HS-27A (cell line): ENCODE measurements at places on chromosomes 12 and 14.
A peak's percentile ranks its signal among the peaks of the same experiment; 100 is the strongest.

DNA sequence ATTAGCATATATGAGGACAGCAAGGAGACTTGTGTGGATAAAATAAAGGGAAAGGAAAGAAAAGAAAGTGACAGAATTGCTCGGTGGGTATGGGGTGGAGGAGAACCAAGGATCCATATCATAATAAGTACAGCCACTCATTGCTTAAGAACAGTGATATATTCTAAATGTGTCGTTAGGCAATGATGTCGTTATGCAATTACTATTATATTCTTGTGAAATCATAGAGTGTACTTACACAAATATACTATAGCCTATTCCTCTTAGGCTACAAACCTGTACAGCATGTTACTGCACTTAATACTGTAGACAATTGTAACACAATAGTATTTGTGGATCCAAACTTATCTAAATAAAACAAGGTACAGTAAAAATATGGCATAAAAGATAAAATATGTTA is 271.1 kb downstream of the CCER1 start:
- no peak for DNase-seq

DNA sequence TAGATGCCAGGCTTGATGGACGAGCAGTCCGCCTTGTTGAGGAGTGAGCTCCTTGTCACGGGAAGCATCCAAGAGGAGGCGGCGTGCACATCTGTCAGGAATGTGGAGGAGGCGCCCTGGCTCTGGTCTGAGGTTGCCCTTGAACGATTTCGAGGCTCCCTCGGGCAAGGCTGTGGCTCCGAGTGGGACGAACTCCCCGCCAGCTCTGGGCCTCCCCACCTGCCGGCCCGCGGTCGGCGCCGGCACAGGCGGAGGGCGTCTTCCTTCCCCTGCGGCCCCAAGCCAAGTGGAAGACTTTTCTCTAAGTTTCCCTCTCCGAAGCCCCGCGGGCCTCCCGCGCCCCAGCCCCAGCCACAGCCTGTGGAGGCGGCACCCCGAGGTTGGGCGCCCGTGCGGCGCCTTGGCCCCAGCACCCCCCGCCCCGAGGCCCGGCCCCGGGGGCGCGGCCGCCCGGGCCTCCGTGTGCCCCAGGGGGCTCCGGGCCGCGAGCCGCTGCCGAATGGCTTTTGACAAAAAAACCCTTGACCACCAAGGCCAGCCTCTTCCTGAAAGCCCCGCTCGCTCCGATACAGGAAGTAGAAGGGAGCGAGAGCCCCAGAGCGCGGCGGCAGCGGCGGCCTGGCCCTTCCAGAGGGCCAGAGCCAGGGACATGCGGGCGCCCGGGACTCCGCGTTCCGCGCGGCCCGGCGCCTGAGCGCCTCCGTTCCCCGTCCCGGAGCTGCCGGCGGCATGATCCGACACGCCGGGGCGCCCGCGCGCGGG is at the start of gene RIN3:
RIN3 (plus strand) TSS at position 578 of the 762 bp plus-strand sequence; CDS start at position 730, 152 bp downstream.
- peak; percentile 31 for DNase-seq

- no peak for DNase-seq
Measured at GRCh38 chr12:122987086-122987951, 6.8 kb downstream of the ARL6IP4 start.

- DNase-seq, result no peak
Measured at GRCh38 chr12:129873833-129874208, 30.0 kb downstream of the TMEM132D start.

DNA sequence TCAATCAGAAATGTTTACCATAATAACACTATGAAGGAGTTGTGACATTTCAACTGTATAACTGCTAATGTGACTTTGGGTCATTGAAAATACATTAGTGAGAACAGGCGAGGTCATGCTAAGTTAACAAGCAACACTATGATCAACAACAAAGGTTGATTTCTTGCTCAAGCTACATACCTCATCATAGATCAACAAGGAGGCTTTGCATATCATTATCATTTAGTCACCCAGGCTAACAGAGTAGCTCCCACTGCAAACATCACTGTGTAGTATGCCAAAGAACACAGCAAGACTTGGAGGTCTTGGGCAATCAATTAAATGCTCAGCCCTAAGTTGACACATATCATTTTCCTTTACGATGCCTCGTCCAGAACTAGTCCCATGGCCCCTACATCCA is 212.5 kb downstream of the NOVA1 start:
- no peak for DNase-seq

DNA sequence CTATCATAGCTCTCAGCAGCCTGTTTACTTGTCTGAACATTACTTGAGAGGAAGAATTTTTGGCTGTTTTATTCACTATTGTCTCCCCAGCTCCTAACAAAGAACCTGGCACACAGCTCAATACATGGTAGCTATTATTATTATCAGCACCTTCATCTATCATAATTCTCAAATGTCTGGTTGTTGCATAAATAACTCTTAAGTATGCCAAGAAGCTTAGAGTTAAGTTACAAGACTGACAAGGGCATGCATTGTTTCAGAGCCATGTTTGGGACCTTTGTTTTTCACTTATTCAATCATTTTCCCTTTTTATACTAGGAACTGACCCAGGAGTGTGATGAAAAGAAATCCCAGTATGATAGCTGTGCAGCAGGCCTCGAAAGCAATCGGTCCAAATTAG is 77.5 kb upstream of the ATP2A2 start:
- DNase-seq, result no peak

GRCh38 chr14:81042438-81042837 is 87.0 kb downstream of the TSHR start:
- no peak for DNase-seq

GRCh38 chr12:72337946-72338345 is 65.8 kb downstream of the TRHDE start:
- DNase-seq, result no peak

DNA sequence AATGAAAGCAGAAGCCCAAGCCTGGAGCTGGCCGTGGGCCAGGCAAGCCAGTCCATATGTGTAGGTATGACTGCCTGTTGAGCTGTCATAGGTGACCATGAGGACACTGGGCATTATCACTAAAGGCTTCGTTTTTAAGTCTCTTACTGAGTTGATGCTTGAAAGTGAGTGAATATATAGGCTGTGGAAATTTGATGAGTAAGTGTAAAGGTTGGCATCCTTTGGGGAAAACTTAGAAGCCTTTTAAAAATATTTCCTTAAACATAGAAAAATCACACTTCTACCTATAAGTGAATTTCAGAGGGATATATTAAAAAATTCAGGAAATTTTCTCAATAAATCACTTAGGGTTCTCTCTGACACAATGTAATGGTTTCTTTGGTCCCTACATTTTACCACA is 396.5 kb downstream of the FOXG1 start:
- DNase-seq, result no peak

GRCh38 chr14:93591506-93591905 is 160.8 kb downstream of the UNC79 start:
- no peak for DNase-seq

DNA sequence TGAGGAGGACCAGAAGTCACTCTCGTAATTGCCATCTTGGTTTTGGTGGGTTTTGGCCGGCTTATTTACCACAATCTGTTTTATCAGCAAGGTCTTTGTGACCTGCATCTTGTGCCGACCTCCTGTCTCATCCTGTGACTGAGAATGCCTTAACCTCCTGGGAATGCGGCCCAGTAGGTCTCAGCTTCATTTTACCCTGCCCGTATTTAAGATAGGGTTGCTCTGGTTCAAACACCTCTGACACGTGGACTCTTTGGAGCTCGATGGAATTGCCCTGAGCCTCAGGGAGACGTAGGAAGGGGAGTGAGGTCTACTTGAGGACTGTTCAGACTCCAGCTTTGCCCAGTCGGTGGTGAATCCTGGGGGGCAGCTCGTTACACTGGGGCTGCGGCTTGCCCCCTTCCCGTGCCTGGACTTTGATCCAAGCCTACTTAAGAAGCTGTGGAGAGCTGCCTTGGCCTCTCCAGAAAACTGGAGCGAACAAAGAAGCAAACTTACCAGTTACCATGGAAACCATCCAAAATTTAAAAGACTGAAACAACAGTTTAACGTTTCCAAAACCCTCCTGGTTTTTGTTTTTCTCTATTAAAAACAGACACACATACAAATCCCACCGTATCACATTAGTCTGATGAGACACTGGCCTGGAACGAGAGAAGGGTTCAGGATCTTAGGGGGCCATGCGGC is 28.0 kb downstream of the CALM1 start:
- no peak for DNase-seq

DNA sequence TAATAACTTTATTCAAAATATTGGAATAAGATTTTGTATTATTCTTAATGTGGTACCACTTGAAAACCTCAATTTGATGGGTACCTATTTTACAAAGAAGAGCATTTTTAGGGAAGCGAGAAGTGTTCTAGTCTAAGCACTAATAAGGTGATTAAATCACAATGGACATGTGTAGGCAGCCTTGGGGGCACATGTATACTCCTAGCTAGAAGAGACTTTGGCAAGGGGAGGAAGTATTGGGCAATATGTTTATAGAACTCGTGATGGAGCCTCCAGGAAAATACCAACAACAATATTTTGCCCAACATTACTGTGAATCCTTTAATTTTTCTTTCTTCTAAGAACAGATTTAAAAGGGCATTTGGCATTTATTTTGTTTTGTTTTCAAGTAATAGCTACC is 280.3 kb downstream of the ADAMTS20 start:
- no peak for DNase-seq

DNA sequence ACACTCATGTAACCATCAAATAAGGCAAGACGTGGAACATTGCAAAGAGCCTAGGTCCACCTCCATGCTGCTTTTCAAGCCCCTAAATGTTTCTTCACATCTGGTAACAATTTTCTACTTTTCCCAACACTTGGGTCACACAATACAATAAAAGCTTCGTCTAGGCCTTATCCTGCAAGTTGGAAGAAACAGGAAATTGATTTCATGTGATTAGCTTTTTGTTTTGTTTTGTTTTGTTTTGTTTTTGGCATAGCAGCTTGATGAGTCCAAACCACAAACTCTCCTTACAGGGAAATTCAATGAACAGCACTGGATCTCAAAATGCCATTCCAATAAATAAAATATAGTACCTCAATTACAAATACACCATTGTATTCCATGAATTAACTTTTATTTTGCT is 19.3 kb downstream of the TAS2R50 start:
- no peak for DNase-seq

DNA sequence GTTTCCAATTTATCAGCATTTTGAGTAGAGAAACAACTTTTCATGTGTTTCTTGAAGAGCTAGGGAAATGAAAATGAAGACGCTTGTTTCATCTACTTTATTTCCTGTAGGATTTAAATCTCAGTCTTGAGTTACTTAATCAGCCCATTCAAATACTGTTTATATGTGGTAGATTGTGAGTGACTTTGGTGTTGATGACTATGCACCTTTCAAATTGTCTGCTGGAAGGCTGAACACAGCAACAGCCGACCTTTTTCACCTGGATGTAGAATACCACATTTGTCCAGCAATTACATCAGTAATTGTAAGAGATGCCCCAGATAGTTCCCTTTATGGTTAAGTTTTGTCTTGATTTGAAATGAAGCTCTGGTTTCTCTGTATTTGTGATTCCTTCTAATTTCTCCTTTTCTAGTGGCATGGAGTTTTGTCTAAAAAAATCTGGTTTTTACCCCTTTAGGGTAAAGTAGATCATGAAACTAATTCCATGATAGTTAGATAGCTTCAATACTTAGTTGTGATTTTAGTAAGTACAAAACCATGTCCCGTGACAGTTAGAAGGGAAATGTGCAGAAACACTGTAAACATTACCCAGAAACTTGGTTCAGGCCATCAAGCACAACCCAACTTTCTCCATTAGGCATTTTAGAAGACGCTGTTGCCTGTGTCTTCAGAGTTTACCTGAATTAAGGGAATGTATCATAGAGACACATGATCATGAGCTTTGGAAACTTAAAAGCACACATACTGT is 165.0 kb downstream of the SRGAP1 start:
- DNase-seq, result no peak

- DNase-seq, result no peak
Measured at GRCh38 chr12:120051535-120051934, 62.5 kb downstream of the BICDL1 start.

DNA sequence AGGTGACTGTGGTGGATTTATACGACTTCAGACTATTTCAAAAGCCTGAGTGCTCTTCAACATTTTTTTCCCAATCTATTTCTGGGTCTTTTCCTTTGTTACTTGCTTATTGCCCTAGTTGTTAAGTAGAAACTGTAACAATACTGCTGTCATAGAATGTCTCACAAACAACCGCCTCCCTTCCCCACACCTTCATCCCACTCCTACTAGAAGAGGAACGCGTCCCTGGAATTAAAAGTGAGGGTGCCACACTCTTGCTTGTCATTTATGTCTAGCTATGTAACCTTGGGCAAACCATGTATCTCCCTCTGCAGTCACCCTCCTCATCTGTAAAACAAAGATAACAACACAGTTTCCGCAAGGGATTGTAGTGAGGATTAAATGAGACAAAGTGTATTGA is 8.6 kb downstream of the BRAP start:
- DNase-seq, result no peak

- DNase-seq, result no peak
Measured at GRCh38 chr14:33401311-33401710, 462.6 kb downstream of the NPAS3 start.

- DNase-seq, result no peak
Measured at GRCh38 chr12:14193639-14194038, 171.8 kb upstream of the ATF7IP start.

GRCh38 chr12:71335151-71335962 is 104.2 kb upstream of the LGR5 start:
- DNase-seq, result no peak

- DNase-seq, result no peak
Measured at GRCh38 chr12:130715998-130716968, at the start of gene RIMBP2. RIMBP2 (minus strand) TSS chr12:130716299; CDS start chr12:130479013, 237,286 bp downstream.

- no peak for DNase-seq
Measured at GRCh38 chr14:63544591-63545299, 1.6 kb upstream of the PPP2R5E start.

DNA sequence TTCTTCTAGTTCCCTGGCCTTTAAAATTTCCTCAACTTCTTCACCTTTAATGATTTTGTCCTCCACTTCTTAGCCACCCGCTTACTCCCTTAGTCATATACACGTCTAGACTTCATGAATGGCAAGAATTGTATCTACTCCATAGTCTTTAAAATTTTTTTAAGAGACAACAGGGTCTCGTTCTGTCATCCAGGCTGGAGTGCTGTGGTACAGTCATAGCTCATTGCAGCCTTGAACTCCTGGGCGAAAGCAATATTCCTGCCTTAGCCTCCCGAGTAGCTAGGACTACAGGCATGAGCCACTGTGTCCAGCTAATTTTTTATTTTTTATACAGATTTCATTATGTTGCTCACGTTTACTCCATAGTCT is 47.9 kb downstream of the BBS10 start:
- DNase-seq, result no peak

GRCh38 chr12:3199551-3200031 is 122.4 kb downstream of the TSPAN9 start:
- DNase-seq, result no peak

- DNase-seq, result no peak
Measured at GRCh38 chr12:4039931-4040330, 166.7 kb upstream of the PARP11 start.

DNA sequence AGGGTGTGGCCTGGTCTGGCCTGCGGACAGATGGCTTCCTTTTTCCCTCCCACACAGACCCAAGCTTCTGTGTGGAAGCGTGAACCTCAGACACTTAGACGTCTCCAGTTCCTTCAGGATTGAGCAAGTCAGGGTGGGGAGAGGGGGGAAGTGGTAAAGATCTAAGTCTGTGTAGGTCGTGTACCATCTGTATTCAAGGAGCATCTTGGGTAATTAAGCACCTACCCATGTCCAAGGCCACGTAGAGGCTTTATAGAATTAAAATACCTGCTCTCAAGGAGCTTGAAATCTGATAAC is 1.7 kb downstream of the AVIL start:
- DNase-seq, result no peak
